Astrocyte of the spinal cord (primary cell): ENCODE measurements at places on chromosomes 3 and 15.

GRCh38 chr3:135100366-135100765 is 305.3 kb downstream of the EPHB1 start:
- DNase-seq, result no peak

GRCh38 chr3:143203848-143204247 is 84.3 kb downstream of the CHST2 start:
- peak; percentile 44 for DNase-seq

DNA sequence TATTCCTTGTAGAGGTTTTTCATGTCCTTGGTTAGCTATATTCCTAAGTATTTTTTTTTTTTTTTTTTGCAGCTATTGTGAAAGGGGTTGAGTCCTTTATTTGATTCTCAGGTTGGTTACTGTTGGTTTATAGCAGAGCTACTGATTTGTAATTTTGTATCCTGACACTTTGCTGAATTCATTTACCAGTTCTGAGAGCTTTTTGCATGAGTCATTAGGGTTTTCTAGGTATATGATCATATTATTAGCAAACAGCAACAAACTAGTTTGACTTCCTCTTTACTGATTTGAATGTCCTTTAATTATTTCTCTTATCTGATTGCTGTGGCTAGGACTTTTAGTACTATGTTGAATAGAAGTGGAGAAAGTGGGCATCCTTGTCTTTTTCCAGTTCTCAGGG is 737.4 kb downstream of the ZNF385D start:
- DNase-seq, result peak; percentile 33

DNA sequence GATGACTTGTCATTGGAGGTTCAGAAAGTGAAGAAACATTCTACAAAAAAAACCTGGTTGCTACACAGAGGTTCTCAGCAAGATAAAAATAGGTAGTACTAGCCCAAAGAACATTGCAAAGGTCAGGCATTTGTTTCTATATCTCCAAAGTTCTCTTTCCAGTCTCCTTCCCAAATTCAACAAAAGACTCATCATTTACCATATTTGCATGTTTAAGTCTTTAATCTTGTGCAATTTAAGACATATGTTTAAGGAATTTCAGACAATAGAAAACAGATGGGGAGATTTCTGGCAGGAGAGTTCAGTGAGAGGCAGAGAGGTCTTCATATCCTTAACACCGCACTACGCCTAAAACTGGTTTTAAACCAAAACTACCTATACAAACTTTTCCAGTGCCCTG is 173.8 kb upstream of the THBS1 start:
- no peak for DNase-seq

- no peak for DNase-seq
Observed at GRCh38 chr3:141540531-141540930, 53.7 kb downstream of the RASA2 start.

GRCh38 chr3:128390867-128391266 is 75.8 kb downstream of the DNAJB8 start:
- no peak for DNase-seq

GRCh38 chr3:45079715-45080114 is 53.6 kb downstream of the CLEC3B start:
- no peak for DNase-seq

DNA sequence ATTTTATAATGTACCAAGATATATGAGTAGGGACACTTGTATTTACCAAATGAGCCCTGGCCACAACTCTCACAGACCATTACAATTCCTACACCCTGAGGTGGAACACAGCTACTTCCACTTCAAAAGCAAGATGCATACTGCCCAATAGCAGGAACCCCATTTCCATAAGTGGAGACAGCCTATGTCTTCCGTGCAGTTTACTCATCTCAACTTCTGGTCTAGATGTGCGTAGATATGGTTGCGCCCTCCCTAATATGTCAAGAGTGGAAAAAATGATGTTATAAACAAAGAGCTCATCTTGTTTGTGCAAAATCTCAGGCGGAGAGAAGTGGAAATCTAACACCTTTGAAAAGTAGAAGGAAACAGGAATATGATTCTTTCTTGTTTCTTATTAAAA is 44.6 kb downstream of the RAB27A start:
- DNase-seq, result no peak

GRCh38 chr3:38107911-38108648 is 28.8 kb downstream of the ACAA1 start:
- DNase-seq, result no peak
